Renal cortex interstitium (tissue), 15 donors: ENCODE measurements at places on chromosomes 1 and 21.

DNA sequence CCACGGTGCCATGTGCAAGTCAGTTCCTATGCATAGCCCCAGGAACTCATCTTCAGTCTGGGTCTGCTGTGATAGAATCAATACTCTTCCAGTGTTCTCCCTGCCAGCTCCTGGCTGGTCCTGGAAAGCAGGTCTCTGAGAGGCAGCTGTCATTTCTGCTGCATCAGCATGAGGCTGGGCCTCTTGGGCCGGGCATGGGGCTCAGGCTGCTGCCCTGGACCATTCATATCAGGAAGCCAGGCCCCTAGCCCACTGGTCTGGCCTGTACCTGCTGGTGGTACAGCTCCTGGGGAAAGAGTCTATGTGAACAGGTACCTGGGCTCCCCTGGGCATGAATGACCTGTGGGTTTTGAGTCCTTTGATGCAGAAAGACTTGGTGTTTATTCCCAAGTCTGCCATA is 173.6 kb upstream of the CSF3R start:
- no peak for DNase-seq

- no peak for DNase-seq
Measured at GRCh38 chr1:63847308-63847910, 73.6 kb downstream of the ROR1 start.

GRCh38 chr1:82466891-82467290 is 666.2 kb downstream of the ADGRL2 start:
- no peak for DNase-seq

- no peak for DNase-seq
Measured at GRCh38 chr1:222224636-222225315, 323.1 kb downstream of the HHIPL2 start.

DNA sequence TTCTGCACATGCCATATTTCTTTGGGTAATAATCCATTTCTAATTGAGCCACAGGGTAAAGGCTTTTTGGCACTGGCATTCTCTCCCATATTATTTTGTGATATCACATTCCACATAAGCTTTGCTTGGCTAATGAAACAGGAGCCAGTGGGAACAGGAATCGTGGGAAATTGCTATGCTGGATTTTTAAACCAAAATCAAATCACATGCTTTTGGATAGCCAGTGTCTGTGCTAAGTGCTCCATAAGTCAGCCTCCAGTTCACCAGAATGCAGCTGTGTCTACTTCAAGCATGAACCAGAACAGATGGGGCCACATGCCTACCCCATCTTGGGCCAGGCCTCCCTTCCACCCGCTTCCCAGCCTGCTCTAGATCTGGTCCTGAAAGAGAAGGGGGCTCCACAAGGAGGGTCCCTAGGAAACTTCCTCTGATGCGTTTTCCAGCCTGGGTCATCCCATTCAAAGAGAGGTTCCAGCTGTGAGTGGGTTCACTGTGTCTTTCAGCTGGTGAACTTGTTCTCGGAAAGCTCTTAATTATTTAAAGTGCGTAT is 131.2 kb upstream of the COA6 start:
- no peak for DNase-seq
